ENCODE measurements at places on chromosomes 11 and 22.

DNA sequence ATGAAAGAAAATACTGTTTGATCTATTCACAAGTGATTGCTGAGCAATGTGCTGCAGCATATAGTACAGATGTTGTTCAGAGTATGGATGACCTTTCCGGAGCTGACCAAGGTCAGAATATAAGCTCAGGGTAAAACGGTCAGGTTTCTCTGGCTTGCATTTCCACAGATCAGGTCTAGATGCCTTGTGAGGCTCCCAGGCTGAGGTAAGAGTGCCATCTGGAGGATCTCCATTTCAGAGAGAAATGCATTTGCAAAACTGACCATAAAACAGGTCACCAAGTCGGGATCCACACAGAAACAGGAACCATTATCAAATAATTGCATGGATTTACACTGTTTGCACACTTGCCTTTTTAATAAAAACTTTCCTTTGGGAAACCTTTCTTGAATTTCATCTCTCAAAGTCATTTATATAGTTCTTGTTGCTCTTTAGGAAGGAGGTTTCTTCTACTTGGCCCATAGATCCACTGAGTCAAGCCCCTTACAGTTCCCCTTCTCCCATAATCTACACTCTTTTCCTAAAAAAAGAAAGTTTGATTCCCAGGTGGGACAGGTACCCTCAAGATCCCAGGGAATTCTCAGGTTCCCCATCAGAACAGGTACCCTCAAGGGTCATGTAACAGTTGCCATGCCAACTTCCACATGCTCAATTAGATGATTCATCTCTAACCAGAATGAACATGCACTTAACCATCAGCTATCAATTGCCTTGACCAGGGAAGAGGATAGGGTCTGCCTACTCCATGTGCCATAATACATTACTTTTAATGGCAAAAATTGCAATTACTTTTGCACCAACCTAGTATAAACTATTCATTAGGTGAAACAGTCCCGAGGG is 25.0 kb upstream of the TMPRSS5 start:
- DNase-seq, result peak; percentile 60

GRCh38 chr11:107179829-107180228 is 161.6 kb upstream of the GUCY1A2 start:
- DNase-seq, result no peak

DNA sequence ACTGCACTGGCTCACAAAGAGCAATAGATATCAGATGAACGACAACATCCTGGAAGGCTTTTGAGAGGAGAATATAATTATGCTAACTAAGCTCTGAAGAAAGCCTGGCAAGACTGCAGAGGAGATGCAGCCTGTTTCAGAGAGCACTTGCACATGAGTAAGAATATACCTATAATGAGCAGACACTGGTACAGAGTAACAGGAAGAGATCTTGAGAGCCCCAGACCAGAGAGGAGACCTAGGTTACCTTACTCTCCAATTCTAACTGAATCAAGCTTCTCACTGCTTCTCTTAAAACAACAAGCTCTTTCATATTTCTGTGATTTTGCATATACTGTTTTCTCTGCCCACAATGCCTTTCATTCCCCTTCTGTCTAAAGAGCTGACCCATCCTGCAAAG is 66.5 kb downstream of the FAM168A start:
- no peak for DNase-seq

GRCh38 chr11:76049511-76049910 is 156.8 kb downstream of the WNT11 start:
- no peak for DNase-seq

DNA sequence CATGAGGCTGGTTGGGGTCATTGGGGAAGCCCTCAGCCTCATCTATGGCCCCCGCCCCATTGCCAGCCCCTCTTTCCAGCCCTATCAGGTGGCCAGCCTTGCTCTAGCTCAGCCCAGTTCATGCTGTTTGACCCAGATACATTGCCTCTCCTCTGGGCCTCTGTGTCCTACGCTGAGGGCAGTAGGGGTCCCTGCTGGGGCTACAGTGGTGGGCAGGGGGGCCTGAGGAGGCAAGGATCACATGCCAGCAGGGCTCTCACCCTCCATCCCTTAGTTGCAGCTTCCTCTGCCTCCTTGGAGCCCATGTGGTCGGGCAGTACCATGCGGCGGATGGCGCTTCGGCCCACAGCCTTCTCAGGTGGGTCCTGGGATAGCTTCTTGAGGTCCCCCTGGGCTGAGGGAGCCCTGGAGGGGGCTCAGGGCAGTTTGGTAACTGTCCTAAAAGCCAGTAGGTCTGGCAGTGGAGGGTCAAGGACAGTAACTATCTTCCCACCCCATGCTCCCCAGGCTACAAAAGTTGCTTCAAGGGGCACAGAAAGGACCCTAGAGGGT is 19.2 kb downstream of the EMID1 start:
- DNase-seq, result no peak

- DNase-seq, result no peak
Measured at GRCh38 chr11:121323046-121323607, 30.6 kb downstream of the SC5D start.

GRCh38 chr11:10731064-10731680 is 19.9 kb upstream of the CTR9 start:
- DNase-seq, result no peak

- DNase-seq, result no peak
Measured at GRCh38 chr11:65643971-65644370, 6.1 kb downstream of the SIPA1 start.

- no peak for DNase-seq
Measured at GRCh38 chr22:33875316-33875715, 45.0 kb downstream of the LARGE1 start.
